Activated naive CD4-positive, alpha-beta T cell treated with anti-CD3 and anti-CD28 coated beads, Interleukin-2, amount 50 U/mL, for 16 hours (primary cell): ENCODE measurements at places on chromosomes 16 and 17.

DNA sequence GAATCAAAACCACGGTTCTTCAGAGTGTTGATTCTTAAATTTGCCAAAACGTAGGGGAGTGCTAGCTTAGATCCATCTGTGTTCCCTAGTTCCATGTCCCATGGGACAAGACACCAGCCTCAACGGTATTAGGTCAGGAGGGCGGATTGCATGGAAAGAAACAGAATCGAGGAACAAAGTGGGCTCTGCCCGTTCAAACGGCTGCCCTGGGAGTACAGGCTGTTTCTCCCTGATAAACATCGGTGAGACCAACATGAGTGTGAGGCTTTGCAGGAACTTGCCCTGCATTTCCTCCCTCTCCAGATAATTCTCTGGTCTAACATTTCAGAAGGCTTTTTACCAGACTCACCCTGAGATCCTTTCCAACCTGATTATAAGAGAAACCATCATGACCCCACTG, 82.2 kb downstream of the MRM3 start:
- no peak for DNase-seq

DNA sequence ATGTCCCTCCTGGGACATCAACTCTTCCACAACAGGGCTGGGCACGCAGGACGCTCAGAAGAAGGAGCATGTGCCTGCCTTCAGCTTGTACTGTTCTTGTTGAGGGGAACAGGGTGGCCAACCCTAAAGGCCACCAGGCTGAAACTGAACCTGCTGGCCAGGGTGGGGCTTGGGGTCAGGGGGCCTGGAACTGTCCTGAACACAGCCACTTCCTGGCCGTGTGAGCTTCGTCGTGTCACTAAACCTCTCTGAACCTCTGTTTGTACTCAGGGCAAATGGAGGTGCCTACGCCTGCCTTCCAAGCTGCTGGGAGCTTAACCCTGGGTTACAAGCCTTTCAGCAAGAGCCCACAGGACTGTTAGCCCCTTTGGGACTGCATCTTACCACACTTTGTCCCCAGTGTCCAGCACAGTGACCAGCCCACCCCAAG, 6.7 kb downstream of the ARHGAP27 start:
- no peak for DNase-seq

- DNase-seq, result no peak
Measured at GRCh38 chr17:49759203-49759602, 4.7 kb downstream of the FAM117A start.

- no peak for DNase-seq
Measured at GRCh38 chr17:50668025-50668837, 33.5 kb downstream of the ABCC3 start.

- no peak for DNase-seq
Measured at GRCh38 chr17:27346228-27346899, 52.5 kb downstream of the WSB1 start.

GRCh38 chr16:10870808-10871156, 6.2 kb upstream of the CIITA start:
- no peak for DNase-seq

DNA sequence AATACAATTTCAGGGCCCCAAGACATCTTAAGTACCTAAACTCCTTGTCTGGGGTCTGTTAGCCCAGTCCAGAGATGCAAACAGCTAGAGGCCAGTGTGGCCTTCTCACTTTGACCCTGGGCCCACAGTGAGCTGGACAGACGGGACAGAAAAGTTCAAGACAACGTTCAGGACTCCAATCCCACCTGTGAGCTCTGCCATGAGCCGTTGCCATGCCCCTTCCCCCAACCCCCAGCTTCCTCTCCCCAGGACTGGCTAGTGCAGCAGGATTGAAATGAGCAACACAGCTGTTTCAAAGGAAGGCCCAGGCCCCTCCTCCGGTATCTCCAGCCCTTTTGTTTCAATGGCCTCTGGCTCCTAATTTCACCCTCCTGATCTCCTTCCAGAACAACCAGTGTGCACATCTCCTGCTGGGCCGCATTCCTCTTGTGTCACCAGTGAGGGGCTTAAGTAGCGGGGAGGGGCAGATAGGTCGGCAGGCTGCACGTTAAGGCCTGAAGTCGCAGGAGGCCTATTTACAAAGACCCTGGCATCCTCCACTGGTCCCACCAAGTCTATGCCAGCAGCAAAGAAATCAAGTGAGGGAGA, 11.3 kb downstream of the AXIN2 start:
- no peak for DNase-seq

DNA sequence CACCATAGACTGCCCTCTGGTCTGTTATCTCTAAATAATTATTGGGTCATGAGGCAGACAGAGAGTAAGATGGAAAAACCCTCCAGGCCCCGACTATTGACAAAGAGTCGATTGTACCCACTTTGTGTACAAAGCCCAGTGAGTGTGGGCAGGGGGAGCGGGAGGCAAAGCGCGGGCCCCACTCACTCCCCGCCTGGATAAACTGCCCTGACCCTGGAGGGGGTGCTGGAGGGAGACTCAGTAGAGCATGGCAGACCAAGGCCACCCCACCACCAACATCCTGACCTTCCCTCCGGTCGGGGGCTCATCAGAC, 11.2 kb upstream of the CPSF4L start:
- DNase-seq, result no peak

- DNase-seq, result no peak
Measured at GRCh38 chr17:53516636-53517035, 306.1 kb upstream of the KIF2B start.

DNA sequence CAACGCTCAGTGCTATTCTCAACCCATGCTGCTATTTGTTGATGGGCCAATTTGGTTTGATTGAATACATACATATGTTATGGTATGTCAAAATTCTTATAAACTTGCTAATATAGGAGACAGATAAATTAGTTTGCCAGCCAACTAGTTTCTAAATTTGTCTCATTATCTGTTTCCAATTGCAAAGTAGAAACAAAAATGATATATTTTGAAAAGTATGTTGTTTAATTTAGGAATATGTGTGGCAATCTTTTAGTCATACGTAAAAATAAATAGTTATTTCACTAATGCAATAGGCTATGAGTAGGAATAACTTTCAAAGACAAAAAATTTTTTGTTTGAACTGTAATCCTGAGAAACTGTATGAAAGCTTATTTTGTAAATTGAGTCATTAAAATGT, 210.6 kb upstream of the KCNJ16 start:
- DNase-seq, result no peak

DNA sequence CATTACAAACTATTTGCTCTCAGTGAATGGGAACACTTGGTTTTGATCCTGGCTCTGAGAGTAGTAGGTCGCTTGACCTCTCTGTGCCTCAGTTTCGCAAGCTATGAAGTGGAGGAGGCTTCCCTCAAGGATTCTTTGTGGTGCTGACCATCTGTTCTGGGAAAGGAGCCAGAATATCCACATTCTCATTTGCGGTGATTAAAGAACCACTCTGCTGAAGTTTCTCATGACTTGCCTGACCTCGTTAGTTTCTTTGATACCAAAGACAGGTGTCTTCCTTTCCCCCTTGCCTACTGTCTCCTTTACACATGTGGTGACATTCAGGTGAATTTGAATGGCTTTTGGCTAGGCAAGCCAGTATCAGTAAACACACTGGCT, 116.0 kb downstream of the SNX29 start:
- no peak for DNase-seq

GRCh38 chr17:7701681-7702080, 3.3 kb upstream of the EFNB3 start:
- no peak for DNase-seq
